ENCODE measurements at places on chromosomes 2 and 18. TPM values are rescaled to one million over a fixed set of nuclear protein-coding genes. Genes with fewer than 3 reads are reported as not detected.

GRCh38 chr2:85501248-85501647, 37.7 kb upstream of the MAT2A start:
- DNase-seq, result no peak

DNA sequence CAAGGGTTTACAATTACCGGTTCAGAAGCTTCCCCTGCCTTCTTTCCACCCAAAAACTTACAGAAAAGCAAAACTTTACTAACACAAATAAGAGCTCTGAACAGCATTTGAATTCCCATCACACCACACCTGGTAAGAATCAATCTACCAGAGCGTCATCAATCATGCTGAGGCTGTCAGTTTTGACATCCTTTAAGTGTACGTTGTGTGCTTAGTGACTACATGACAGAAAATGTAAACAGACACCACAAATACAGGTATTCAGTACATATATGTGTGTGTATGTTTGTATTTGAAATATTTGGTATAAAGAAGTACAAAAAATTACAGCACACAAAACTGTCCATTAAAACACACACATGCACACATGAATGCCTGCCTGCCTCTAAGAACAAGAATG, 523.5 kb downstream of the TMEM182 start:
- DNase-seq, result no peak

GRCh38 chr2:101011152-101011551, 9.1 kb downstream of the RPL31 start:
- no peak for DNase-seq

PIAS2 gene
- total RNA-seq, result 28.1 TPM

GRCh38 chr2:40851661-40852060, 399.8 kb upstream of the SLC8A1 start:
- DNase-seq, result no peak

- DNase-seq, result no peak
Measured at GRCh38 chr18:76464281-76465259, 30.5 kb downstream of the ZNF516 start.

DNA sequence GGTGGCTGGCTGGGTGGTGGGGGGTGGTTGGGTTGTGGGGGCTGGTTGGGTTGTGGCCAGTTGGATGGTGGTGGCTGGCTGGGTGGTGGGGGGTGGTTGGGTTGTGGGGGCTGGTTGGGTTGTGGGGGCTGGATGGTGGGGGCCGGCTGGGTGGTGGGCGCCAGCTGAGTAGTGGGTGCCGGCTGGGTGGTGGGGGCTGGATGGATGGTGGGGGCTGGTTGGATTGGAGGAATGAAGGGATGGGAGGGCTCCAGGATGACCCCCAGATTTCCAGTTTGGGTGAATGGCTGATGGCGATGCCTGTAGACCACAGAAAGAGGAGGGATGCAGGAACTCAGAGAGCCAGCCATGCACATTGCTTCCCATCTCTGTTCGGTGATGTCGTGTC, 26.8 kb upstream of the GPR17 start:
- no peak for DNase-seq

GRCh38 chr2:144776766-144777165, 256.8 kb upstream of the ZEB2 start:
- DNase-seq, result no peak

DNA sequence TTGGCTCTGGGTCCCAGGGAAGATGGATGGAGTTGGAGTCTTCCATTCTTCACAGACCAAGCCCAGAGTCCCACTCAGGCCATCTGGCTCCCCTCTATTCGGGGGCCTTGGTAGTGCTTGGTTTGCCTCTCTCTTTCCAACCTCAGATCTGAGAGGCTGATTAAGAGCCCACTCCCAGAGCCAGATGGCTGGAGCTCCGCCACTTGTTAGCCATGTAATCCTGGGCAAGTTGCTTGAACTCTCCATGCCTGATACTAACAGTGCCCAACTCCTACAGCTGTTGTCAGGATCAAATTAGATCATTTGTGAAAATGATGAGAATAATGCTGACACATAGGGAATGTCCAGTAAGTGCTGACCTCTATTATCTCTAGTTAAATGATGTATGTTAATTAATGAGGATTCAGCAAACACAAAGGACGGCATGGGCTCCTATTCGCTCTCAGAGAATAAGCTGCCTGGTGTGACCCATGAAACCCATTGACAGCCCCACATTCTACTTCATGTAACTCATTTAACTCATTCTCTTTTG, 46.6 kb upstream of the SLC14A1 start:
- no peak for DNase-seq

METTL4 gene
- 7.9 TPM for total RNA-seq

- DNase-seq, result no peak
Measured at GRCh38 chr18:60188958-60189357, 183.6 kb downstream of the MC4R start.

- DNase-seq, result peak; percentile 92
Measured at GRCh38 chr18:48446582-48447225, 37.5 kb upstream of the ZBTB7C start.

GATA6 gene
- 56.0 TPM for total RNA-seq

- DNase-seq, result no peak
Measured at GRCh38 chr2:229930656-229931055, 8.4 kb downstream of the FBXO36 start.

DNA sequence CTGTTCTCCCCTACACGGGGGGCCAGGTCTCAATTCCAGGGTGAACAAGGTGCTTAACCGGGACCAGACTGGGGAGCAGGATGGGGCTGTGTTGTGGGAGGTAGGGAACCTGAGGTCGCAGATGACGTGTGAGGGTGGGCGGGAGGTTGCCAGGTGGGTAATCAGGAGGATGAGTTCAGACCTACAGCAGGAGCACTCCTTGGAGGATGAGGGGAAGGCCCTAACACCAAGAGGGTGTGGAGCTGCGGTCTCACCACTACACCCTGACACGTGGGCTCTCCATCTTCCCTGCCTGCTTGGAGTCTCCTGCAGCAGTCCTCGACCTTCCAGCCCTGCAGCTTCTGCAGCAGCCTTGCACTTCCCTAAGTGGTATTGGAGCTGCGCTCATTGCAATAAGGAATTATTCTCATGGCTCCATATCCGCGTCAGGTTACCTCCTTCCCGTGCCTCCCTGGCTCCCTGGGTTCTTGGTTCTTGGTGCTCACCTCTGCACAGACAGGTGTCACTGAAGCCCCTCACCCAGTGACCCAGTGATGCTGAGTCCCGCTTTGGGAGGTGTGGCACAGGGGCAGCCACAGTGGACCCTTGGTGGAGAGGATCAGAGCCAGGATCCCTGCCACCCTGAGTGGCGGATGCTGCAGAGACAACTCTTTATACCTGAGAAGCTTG, 15.5 kb downstream of the SH3BP4 start:
- DNase-seq, result no peak

DES gene
- 12,920 TPM for total RNA-seq

- DNase-seq, result no peak
Measured at GRCh38 chr2:101354420-101355311, 32.6 kb downstream of the CREG2 start.

GRCh38 chr18:2168022-2168421, 403.3 kb downstream of the METTL4 start:
- DNase-seq, result no peak

SUCLG1 gene
- total RNA-seq, result 312 TPM

HEATR5B gene
- total RNA-seq, result 27.7 TPM

DNA sequence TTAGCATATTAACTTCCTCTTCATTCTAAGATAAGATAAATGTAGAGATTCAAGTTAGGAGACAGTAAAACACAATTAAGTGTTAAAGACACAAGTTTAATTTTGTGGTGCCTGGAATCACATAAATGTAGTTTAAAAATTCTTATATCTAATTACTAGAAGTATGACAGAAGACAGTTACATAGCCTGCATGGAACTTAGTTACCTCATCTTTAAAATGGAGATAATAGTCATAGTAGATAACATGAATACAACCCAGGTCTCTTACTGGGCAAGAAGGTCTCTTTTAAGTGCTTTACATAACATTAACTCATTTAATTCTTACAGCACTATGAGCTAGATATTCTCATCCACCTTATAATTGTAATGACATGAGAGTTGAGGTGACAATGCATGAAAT, 15.1 kb downstream of the GALNT13 start:
- DNase-seq, result no peak

CPLX4 gene
- not detected for total RNA-seq

DNA sequence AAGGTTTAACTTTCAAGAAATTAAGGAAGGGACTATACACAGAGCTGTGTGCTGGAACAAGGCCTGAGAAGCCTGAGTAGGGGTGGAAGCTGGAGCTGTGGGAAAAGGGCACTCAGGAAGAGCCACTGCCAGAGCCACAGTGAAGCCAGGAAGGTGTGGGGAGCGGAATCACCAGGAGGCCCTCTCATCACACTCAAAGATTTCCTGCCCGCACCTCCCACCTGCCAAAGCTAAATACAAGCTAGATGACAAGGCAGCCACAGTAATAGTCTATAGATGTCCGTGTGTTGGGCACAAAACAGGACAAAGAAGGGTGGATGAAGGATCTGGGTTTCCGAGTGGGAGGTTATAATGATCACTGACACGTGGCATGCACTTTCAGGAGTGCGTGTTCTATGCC, 126.0 kb downstream of the ZNF532 start:
- DNase-seq, result no peak

- no peak for DNase-seq
Measured at GRCh38 chr2:98912221-98912851, 23.7 kb downstream of the CRACDL start.

Data from Right ventricle myocardium superior (tissue), 1 donor.